ENCODE measurements at places on chromosomes 7 and 10.
A peak's percentile ranks its signal among the peaks of the same experiment; 100 is the strongest.

DNA sequence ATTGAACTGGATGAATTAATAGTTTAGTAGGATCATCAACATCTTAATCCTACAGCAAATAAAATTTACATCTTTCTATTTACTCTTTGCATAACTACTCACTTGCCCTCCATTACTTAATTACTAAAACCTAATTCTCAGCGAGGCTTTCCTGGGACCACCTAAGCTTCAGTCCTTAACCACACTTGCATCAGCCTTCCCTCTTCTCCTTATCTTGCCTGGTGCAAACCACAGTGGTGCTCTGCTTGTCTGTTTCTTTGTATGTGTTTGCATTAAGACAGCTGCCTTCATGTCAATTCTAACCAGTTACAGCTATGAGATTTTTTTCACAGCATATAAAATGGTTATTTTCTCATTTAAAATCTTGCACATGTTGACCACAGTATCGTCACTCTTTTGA, 72.6 kb upstream of the ZNF92 start:
- DNase-seq, result no peak

GRCh38 chr10:31820096-31820495, 108.5 kb downstream of the ARHGAP12 start:
- no peak for DNase-seq

- DNase-seq, result no peak
Measured at GRCh38 chr10:52621635-52622079, 150.9 kb downstream of the MBL2 start.

- no peak for DNase-seq
Measured at GRCh38 chr7:128887169-128888038, 23.1 kb downstream of the KCP start.

- peak; percentile 9 for DNase-seq
Measured at GRCh38 chr10:61000769-61001730, 57.1 kb upstream of the RHOBTB1 start.

- DNase-seq, result no peak
Measured at GRCh38 chr7:48398191-48398590, 226.9 kb downstream of the ABCA13 start.

GRCh38 chr10:73095481-73096021, 1.1 kb downstream of the P4HA1 start:
- peak; percentile 58 for DNase-seq

DNA sequence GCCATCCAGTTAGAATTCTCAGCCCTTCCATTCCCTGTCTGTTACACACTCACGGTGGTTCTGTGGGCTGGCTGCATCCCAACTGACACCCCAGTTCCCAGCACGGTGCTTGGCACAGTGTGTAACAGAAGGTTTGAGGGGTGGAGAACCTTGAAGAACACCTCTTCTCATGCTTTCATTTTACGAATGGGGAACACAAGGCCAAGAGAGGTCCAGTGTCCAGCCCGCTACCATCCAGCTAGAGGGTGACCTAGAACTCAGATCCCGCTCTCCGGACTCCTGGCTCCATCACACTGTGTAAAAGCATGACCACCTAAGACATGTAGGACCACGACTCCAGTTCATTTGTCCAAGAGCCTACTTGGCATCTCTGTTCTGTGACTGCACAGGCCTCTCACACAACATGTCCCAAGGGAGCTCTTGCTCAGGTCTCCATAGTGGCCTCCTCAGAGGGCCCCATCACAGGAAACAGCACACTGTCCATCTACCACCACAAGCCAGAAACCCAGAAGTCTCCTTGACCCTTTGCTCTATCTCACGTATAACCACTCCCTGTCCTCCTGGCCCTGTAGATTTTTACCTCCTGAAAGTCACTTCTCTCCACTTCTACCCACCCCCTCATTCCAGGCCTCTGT, 2.8 kb upstream of the CDH23 start:
- no peak for DNase-seq

Data from activated CD8-positive, alpha-beta T cell treated with anti-CD3 and anti-CD28 coated beads for 36 hours (primary cell).